ENCODE measurements at places on chromosomes 4 and X. TPM values are rescaled to one million over a fixed set of nuclear protein-coding genes. Genes with fewer than 3 reads are reported as not detected.
A peak's percentile ranks its signal among the peaks of the same experiment; 100 is the strongest.

GRCh38 chrX:45186643-45187026 lies 14.0 kb downstream of the DIPK2B start:
- no peak for DNase-seq

- peak; percentile 78 for DNase-seq
Measured at GRCh38 chr4:48698029-48698971, 81.8 kb downstream of the FRYL start.

GRCh38 chr4:47619691-47620090 lies 134.6 kb downstream of the ATP10D start:
- DNase-seq, result no peak

- DNase-seq, result no peak
Measured at GRCh38 chrX:41723826-41724225, at the start of gene GPR82. Gene GPR82 (plus strand): TSS chrX:41724181. CDS start chrX:41727027, 2,846 bp downstream.

- DNase-seq, result no peak
Measured at GRCh38 chr4:58602731-58603359, 1492.7 kb upstream of the IGFBP7 start.

DNA sequence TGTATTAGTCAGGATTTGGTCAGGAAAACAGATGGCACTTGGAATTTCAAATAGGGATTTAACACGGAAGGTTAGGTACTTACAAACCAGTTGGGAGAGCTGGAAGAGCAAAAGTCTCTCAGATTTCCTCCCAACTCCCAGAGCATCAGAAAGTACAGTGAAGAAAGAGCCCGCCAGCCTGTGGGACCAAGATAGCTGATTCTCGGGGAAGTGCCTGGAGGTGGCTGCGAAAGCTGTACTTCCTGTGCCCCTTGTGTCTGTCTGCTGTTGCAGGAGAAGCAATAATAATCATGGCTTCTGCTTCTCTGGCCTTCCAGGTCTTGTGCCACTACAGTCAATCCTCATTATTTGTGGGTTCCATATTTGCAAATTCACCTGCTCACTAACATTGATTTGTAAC lies 221.0 kb upstream of the BCOR start:
- DNase-seq, result no peak

GRCh38 chr4:28004520-28004919 lies 1143.9 kb downstream of the STIM2 start:
- DNase-seq, result no peak

GRCh38 chrX:75748431-75748830 lies 36.6 kb downstream of the MAGEE2 start:
- no peak for DNase-seq

DNA sequence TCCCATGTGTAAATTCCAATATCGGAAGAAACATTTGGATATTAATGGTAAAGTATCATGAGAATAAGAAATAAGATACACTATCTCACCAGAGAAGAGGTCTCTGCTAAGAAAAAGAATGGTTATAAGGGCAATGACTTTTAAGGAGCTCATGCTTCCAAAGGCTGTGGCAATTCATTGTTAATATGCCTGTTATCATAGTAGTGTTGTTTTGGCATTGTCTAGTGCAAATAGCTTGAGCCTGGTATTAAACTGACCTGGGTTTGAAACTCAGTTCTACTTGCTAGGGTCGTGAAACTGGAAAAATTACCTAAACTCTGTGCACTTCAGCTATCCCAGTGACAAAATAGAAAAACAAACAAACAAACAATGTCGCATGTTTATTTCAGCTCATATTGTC lies 8.8 kb downstream of the HPGDS start:
- DNase-seq, result no peak

DNA sequence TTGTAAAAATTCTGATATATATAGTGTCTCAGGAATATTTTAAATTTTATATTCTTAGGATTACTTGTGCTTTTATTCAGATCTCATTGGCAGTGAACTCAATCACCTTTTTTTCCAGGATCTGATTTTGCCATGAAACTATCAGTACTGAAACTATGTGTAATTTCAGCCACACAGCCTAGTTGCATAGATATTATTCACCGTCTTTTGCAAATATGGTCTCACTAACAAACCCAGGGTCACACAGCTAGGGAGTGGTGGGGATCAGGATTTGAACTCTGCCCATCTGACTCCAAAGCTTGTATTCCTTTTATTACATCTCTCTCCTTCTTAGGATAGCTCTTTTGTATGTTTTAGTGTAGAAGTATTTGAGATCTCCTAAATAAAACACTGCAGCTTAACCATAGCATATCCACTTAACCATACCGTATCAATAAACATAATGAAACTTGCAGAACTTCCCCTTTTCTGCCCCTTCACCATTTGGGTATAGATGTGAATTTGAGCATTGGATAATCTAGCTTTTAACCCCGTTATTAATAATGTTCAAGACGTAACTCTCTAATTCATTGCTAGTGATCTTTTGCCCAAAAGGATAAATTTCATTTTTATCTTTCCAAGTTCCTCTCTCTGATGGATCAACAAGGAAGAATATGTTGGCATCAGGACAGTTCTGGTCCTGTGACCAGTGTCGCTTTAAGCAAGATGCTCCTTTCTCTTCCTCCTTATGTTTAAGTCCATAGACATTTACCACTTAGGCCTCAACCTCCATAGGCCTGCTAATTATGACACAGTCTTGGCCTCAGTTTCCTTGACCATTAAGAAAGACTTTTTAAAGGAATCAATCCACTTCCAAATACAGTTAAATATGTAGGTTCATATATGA lies 74.6 kb downstream of the RAPGEF2 start:
- no peak for DNase-seq

DNA sequence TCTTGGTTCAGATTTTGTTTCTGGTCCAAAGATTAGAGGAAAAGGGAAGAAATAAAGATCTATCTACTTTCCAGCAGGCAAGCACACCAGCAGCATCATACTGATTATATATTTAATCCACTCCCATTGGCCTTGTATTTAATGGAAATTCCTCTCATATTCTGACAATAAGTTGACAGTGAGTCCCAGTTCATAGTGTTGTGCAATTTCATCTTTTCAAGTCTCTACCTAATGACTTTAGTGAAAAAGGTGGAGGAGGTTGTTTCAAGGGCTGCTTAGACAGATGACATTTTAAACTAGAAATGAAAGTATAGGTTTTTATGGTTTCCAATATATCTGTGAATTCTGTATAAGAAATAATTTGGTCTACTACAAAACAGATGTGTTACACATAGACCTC lies 298.6 kb downstream of the PABPC4L start:
- DNase-seq, result no peak

GRCh38 chr4:11426003-11426402 lies 2.7 kb downstream of the HS3ST1 start:
- no peak for DNase-seq

DNA sequence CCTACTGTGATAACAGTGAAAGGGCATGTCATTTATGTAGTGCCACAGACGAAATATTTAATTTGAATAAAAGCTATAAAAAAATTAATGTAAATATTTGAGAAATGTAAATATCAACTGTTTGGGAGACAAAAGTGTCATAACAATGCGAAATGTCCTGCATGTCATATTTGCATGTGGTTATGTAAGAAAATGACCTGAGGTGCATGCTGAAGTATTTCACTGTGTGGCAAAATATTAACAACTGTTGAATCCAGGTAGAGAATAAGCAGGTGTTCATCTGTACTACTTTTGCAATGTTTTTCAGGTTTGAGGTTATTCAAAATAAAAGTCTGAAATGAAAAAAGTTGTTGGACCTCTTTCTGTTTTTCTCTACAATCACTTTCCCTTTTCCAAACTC lies 30.9 kb downstream of the PROM1 start:
- DNase-seq, result no peak

DNA sequence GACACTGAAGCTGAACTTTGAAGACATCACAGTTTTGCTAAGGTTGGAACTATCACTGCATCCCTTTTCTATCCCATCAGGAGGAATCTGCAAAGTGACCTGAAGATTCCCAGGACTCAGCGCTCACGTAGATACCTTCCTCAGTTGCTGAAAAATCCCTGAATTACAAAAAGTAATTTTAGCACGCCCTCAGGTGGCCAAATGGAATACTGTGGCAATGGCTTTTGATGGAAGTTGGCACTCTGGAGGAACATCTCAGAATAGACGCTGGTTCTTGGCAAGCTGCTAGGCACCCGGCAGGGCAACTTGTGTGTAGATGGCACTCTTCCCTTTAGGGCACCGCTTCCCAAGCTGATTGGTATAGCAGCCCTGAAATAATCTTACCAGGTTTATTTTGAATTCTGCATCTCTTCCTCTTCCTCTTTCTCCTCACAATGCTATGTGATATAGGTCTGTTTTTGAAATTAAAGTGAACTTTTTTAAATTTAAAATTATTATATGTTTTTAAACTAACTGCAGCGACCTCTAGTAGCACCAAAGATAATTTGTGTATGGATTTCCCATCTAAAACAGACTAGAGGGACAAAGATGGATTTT lies 16.3 kb upstream of the ESX1 start:
- peak; percentile 57 for DNase-seq

DNA sequence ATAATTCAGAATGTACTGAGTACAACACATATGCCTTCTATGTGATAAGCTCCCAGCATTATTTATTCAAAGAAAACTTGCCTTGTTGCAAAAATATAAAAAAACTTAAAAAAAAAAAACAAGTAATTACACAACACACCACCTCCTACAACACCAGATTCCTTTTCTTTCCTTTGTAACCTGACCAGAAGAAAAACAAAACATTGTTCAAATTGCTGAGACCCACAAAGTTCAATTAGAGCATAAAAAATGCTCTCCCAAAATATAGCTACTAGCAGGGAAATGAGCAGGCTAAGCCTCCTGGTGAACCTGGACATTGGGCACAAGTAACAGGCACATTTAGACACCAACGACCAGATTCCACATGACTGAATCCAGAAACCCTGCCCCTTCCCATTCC lies 38.3 kb downstream of the MECP2 start:
- no peak for DNase-seq

DNA sequence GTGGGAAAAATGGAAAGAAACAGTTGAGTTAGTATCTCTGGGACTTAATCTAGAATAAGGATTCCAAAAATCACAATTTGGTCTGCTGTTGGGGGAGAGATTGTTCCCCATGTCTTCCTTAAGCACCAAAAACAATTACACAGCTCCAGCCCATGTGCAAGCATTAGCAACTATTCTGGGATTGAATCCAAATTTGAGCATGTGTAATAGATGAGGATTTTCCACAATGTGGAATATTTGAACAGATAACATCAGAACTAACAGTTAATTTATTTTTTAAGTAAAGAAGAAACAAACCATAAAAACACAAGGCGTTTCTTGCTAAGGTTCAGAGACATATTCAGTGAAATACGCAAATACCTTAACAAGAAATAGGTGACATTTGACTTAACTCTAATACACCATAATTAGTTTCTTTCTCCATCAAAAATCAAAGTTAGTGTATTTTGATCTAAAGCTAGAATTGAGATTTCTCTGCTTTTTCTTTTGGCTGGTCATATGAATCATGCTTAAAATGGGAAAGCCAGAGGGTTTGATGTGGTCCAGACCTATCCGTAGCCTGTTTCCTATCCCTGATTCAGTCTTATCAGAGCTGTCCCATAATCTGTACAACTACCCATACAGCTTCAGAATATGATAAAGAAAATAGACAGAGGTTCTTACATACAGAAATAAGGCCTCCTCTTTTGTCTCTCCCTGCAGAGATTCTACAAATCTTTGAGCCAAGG lies 413.4 kb downstream of the PACRGL start:
- DNase-seq, result peak; percentile 84

- no peak for DNase-seq
Measured at GRCh38 chrX:7316887-7317286, 168.9 kb upstream of the PUDP start.

- no peak for DNase-seq
Measured at GRCh38 chr4:110245577-110245976, 47.2 kb upstream of the ELOVL6 start.

DNA sequence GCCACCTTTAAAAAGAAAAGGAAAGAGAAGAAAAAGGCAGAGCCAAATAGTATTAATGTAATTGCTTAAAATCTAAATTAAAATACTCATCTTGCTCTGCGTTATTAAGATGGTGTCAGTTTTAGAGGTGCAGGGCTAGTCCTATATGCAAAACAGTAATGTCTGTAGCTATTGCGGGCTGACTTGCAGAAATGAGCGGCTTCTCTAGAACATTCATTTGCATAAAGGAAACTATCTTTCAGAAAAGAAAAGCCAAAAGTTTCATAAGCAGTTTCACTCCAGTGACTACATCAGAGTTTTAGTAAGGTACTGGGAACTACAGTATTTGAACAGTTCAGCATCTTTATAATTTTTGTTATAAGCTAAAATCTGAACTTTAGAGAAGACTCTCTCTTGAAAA lies 6.0 kb downstream of the SMAD1 start:
- no peak for DNase-seq

DNA sequence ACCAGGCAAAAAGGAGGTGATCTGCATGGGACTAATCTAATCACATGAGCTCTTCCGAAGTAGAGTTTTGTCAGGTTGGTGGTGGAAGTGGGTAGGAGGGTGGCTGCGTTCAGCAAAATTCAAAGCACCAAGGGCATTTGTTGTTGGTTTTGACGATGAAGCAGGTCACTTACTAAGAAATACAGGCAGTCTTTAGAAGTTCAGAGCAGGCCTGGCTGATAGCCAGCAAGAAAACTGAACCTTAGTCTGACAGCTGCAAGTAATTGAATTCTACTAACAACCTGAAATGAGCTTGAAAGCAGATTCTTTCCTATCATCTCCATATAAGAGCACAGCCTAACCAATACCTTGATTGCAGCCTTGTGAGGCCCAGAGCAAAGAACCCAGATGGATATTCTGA lies 505.8 kb downstream of the KLHL13 start:
- no peak for DNase-seq

DNA sequence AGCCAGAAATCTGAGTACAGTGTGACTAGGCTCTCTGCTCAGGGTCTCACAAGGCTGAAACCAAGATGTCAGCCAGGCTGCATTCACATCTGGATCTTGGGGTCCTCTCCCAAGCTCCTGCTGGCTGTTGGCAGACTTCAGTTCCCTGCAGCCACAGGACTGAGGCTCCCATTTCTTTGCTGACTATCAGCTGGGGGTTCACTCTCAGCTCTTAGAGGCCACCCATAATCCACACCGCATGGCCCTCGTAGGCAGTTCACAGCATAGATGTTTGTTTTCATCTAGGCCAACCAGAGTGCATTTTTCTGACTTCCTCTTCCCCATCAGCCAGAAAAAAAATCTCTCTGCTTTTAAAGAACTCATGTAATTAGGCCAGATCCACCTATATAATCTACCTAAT lies 8.2 kb upstream of the WDR44 start:
- no peak for DNase-seq

DNA sequence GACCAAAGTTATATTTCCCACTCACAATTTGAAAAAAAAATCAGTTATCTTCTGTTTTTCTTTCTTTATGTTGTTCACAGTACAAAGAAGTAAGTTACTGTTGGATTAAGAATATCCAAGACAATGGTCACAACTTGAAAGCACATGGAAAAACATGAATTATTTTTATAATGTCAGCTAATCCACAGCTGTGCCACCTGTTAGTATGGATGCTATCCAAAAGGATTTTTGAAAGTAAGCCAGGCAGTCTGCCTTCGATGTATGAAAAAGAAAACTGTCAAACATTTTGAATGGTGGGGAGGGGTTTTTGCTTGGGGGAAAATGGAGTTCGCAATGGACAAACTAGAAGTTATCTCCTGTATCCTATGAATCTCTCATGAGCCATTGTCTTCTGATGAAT lies 6.2 kb downstream of the GPM6A start:
- no peak for DNase-seq

Gene ANXA3
- 60.6 TPM for total RNA-seq

Gene SOD3
- not detected for total RNA-seq

Gene ERCC6L
- 2.4 TPM for total RNA-seq

Gene AREG
- 0.34 TPM for total RNA-seq

Gene BMP3
- not detected for total RNA-seq

Gene CLGN
- 0.51 TPM for total RNA-seq

Gene SRPX2
- total RNA-seq, result 22.0 TPM

Gene ANKRD37
- 7.1 TPM for total RNA-seq

Gene MAGEA11
- total RNA-seq, result not detected

Gene FAM156A
- total RNA-seq, result 9.2 TPM

Measured in dermis blood vessel endothelial cell (primary cell).